ENCODE measurements at places on chromosomes 6 and 20. TPM values are rescaled to one million over a fixed set of nuclear protein-coding genes. Genes with fewer than 3 reads are reported as not detected.

- DNase-seq = no peak
Observed at GRCh38 chr6:110560239-110561007, 84.0 kb upstream of the SLC22A16 start.

Gene TSPO2
- total RNA-seq = not detected

Gene LCA5
- 4.9 TPM for total RNA-seq

DNA sequence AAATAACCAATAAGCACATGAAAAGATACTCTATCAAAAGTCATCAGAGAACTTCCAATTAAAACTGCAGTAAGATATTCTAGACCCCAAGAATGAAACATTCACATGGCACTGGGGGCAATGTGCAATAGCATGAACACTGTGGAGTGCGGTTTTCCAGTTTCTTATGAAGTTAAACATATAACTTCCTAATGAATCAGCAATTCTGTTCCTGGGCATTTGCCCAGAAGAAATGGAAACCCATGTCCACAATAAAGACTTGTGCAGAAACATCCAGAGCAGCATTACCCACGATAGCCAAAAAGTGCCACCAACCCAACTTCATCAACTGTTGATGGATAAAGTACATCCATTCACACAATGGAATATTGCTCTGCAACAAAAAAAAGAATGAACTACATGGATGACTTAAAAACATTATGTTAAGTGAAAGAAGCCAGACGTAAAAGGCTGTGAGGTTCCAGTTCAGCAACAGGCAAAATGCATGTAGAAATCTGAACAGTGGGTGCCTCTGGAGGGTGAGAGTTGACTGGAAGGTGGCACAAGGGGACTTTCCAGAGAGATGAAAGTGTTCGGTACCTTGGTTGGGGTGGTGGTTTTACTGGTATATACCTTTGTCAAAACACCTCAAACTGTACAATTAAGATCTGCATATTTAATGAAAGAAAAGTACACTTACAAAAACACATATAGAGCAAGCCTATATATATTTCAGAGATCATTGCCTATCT is 207.2 kb upstream of the ECI2 start:
- DNase-seq = no peak

DNA sequence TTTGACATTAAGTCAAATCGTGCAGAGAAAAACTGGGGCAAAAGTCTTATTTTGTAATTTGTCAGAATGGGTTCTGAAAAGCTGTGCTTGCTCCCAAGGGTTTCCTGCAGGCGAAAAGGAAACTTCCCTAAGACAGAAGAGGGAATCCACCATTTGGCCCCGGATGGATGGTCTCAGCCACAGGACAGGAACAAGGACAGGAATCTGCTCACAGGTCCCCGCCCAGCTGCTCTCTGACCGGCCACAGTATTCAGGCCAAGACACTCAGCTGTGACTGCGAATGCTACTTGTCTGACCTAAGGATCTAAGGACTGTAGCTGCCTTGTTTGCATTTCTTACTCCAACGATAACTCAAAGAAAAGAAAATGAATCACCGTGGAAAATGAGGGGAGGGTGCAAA is 197.0 kb downstream of the BMP7 start:
- no peak for DNase-seq

DNA sequence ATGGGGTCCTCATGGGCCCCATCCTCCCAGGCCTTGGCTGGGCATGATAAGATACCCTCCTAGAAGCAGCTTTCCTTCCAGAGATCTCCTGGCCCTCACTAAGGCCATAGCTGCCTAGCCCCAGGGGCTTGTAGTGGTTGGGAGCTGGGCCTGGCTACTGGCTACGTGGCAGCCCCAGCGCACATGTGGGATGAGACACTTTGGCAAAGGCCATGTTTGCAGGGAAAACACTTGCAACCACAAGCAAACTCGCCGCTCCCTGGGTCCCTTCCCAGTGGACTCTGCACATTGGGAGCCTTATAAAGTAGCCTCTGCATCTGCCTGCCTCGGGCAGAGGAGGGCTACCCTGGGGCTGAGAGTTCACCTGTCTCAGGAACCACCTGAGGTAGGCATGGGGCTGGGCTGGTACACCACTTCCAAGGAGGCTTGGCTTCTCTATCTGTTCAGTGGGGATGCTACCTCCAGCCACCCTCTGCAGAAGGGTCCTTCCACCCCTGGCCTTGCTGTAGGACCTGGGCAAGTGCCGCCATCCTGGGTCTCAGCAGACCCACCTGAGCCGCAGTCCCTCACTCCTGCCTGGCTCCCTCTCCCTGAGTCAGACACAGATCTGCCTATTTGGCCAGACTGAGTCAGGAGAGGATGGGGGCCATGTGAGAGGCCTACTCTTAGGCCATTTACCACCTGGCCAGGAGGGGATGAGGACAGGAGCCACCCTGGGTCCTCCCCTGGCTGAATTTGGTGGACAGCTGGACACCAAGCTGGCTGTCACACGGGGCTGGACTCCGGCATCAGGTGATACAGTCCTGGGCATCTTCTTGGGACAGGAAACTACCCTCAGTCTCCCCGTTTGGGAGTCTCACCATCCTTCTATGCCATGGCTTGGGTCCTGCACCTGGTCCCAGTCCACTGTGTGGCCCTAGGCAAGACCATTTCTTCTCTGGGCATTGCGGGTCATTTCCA is at the start of gene BPIFB2:
Gene BPIFB2, plus strand, starts transcription at position 329 of the 960 bp plus-strand sequence. CDS start 871 bp downstream, outside the sequence.
- DNase-seq = no peak

Gene C6orf163
- total RNA-seq = 1.0 TPM

DNA sequence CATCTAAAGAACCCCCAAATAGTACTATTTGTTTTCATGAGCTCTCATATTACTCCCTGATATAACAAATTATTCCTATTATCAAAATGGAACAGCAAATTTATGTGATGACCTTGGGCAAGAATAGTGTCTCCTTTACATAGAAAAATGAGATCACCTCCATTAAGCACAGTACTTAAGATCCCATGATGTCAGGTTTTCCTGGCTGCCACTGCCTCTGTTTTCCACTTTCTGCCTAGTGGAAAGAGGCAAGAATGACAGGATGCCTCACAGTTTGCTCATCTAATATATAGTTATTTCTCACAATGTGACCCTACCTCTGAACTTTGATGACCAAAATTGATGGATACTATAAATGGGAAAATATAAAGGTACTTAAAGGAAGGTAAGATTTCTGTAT is 260.1 kb upstream of the SGK1 start:
- DNase-seq = peak; percentile 65

DNA sequence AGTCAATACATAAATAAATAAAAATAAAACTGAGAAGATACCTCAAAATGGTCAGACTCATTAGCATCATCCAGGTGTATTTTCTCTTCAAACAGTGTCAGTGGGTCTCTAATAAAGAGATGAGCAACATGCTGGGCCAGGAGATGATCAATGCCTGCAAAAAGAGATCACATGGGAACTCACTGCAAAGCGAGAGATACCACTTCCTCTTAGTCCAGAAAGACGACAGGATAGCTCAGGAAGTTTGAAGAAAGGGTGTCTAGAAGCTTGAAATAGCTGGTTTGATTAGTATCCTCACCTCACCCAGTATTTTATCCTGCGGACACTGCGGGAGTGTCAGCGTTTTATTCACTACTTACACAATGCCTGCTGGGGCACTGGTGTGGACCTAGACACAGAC is 38.0 kb downstream of the GCLC start:
- no peak for DNase-seq

DNA sequence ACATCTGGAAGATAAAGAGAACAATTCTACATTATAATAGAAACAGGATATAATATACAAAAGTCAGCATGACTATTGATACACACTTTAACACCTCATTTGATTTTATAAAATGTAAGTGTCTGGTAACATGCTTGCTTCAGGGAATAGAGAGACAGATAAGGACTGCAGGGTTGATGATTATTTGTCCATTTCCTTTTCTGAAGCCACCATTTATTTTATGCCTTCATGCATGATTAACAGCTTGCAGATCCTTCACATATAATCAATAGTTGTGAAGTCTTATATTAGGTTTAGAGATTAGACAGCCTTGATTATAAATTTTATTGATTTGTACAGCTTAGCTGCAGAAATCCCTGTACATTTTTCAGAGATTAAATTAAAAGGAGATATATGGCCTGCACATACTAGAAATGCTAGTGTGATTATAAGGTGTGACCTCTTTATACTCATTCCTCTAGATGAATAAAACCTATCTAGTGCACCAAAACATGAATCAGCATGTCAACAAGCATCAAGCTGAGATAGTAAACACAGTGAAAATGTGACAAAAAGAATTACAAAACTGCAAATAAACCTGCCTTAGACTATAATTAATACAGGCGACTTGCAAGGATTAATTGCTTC is 198.8 kb upstream of the THEMIS start:
- DNase-seq = no peak

Gene ANGPT4
- total RNA-seq = not detected

- DNase-seq = peak; percentile 56
Observed at GRCh38 chr20:48831718-48832404, 4.1 kb upstream of the PREX1 start.

DNA sequence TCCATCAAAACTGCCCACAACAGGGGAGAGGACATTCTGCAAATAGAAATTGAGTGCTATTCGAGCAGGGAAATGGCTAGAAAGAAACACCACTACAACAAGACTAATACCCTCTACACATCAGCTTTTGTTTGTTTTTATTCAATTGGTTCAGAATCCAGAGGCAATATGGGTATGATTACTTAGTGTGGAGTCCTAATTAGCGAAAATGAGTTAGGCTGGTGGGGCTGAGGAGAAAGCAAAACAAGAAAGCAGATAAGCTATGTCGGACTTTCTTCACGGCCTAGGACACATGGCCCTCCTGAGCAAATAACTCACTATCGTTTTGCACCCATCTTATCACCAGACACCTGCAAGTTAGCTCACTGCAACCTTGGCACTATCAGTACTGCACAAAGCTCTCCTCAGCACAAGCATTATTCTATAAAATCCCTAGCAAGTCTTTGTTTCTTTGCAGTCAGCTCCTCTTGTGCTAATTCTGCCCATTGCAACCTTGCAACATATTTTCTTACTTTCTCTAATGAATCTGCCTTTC is 31.3 kb upstream of the SH3BGRL2 start:
- no peak for DNase-seq

Gene FILIP1
- 21.1 TPM for total RNA-seq

Gene ECT2L
- total RNA-seq = not detected

GRCh38 chr6:104705095-104705707 is 154.5 kb downstream of the HACE1 start:
- DNase-seq = peak; percentile 97

DNA sequence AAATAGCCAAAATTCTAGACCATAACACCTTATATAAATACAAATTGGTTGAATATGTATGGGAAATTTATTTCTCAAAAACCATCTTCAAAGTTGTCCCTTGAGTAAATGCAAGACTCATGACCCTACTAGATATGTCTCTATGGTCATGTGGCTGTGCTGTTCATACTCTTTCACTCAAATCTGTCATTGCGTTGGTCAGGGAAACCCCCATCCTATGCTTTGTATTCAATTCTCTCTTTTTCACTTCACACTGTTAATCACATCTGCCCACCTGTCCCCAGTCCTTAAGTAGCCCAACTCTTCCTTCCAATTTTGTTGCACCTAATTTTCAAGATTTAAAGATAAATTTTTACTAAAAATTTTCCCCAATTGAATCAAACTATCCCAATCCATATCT is 51.0 kb downstream of the RPS12 start:
- no peak for DNase-seq

DNA sequence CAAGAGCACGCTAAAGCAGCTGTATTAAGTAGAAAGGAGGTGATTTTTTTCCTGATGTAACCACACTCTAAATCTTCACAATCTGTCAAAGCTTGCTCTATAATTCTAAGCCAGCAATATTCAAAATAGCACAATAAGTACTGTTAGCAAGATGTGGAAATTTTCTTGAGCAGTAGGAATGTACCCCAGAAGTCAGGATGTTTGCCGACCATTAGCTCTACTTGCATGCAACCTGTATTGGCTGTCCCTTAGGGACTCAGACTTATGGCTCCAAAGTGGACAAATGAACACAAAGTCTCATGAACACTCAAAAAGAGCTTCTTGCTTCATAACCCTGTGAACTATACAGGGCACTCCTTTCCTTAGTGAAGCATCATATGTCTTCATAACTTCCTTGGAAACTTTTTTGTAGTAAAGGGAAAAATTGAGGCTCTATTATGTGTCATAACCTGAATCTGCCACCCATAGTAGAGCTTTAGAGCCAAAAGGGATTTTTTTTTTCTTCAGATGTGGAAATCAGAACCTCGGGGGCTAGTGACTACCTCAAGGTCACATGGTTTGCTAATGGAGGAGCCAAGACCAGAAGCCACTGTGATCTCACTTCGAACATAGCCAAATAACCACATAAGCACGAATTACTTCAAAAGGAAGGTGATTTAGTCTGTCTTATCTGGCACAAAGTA is 54.5 kb downstream of the ADGRG6 start:
- DNase-seq = no peak

GRCh38 chr6:36273802-36274514 is 4.1 kb downstream of the PNPLA1 start:
- DNase-seq = no peak

DNA sequence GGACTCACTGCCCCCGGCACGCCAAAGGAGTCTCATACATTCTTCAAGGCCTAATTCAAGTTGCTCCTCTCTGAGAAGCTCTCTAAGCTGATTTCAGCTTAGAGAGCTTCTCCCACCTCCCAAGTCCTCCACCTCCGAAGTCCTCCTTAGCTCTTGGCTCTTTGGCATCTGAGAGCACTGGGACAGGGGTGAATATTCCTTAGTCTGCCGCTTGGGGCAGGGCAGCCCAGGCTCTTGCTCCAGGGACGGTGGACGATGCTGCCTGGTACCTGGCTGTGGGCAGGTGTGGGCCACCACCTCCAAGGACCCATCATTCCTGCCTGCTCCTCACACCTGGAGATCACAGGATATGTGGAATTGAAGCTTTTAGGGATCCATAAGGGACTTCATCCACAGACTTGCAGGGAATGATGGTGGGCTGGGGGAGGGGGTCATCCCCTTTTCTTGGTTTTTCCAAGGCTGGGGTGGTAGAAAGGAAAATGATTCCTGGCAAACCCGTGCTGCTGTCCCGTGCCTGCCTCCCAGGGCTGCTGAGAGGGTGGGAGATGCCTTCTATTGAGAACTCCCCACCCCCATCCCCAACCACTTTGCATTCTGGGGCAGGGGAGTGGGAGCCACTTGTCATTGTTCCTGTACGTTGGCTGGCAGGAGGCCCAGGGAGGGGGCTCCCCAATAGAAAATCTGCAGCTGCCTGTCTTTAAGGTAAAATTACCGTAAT is 57.4 kb downstream of the ARHGAP40 start:
- DNase-seq = peak; percentile 54

Gene C20orf141
- total RNA-seq = not detected

- peak; percentile 58 for DNase-seq
Observed at GRCh38 chr6:11230158-11231107, 2.0 kb downstream of the NEDD9 start.

GRCh38 chr6:38996676-38997075 is 51.9 kb upstream of the GLP1R start:
- no peak for DNase-seq

Measured in dermis blood vessel endothelial cell (primary cell).